Activated CD4-positive, alpha-beta T cell treated with anti-CD3 and anti-CD28 coated beads for 48 hours (primary cell): ENCODE measurements at places on chromosomes 7 and 10.
A peak's percentile ranks its signal among the peaks of the same experiment; 100 is the strongest.

DNA sequence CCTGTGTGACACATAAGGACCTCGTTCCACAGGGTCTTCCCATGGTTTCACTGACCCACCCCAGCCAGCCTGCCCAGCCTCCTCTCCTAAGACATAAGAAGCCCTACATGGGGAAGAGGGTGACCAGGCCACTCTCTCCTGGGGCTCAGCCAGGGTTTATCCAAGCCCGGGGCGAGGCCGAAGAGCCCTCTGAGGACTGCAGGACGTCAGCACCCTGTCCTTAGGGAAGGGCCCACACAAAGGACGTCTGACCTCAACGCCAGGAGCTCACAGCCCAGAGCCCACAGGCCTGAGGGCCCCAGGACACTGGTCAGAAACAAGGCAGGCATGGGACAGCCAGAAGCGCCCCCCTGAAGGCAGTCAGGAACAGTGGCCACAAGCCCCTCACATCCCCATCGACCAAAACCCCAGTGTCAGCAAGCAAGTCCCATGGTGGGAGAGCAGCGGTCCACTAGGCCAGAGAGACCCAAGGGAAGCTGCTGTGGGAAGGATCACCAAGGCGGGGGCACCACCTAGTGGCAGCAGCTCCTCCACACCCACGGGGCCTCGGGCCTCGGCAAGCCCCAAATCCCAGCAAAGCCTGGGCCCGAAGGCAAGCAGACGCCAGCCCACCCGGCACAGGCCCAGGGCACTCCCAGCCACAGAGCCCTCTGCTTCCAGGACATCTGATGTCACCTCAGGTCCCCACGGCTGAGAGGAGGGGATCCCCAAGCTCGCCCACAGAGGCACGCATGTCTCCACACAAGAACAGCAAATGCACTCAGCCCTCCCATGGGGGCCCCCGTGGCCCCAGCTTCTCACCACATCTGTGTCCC is 23.4 kb downstream of the MAD1L1 start:
- peak; percentile 52 for DNase-seq

DNA sequence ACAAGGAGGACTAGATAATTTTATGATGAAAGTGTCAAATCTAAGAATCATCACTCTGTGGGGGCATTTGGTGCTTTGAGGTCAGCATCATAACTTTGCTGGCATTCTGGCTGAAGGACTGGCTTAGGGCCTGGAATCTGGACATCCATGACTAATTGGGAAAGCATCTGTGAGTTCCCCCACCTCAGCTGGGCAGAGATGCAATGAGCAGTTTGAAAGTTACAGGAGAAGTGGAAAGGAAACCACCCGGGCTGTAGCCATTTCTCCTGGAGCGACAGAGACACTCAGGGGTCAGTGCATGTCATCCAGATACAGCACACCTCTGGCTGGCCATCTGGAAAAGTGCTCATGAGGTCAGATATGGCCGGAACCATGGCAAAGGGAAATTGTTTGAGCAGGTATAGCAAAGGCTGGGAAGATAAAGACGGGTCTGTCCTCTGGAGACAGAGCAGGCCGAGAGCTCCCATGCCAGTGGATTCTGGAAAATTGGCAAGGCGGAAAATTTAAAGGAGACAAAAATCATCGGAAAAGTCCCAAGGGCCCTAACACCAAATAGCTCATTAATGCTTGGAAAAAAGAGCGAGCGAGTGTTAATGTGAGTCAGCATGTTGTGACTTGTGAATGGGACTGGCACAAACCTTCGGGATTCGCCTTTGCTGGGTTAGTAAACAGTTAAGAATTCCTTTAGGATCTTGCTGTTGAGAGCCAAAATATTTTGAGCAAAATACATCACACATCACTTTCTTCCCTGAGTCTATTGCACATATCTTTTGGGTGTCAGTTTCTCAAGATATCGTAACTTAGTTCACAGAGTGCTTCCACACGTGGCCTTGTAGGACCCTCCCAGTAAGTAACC is 188.4 kb upstream of the AGK start:
- DNase-seq = no peak

- no peak for DNase-seq
These were observed 30.1 kb downstream of the NEUROD6 start for GRCh38 chr7:31310321-31310935.

- DNase-seq = no peak
These were observed 142.6 kb downstream of the SLC25A13 start for GRCh38 chr7:96179341-96179740.

DNA sequence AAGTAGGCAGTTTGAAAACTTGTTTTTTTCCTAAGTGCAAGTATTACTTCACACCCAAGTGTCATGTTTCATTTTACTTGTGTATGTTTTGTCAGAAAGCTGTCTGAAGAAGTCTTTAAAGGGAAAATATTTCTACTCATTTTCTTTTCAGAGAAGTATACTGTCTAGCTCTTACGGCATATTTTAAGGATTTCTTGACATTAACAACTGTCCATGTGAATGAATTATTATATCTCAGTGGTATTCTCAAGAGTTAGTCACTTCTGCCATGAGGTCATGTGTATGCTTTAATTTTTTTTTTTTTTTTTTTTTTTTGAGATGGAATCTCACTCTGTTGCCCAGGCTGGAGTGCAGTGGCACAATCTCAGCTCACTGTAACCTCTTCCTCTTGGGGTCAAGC is 229.5 kb downstream of the BICC1 start:
- no peak for DNase-seq

DNA sequence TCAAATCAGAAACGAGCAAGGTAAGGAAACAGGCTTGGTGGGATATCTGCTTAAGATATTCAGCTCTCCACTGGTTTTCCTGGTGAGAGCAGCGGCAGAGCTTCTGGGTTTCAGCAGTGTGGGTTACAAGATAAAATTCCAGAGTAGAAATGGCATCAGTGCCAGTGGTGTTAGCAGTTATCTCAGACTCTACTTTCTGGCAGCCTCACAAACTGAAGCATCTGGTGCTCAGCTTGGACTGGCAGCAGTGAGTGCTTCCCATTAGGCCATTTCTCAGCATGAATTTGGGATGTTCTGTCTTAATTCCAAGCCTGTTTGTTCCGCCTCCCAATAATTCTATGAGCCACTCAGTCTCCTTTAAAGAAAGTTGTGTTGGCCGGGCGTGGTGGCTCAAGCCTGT is 6.9 kb upstream of the GSTO2 start:
- no peak for DNase-seq

DNA sequence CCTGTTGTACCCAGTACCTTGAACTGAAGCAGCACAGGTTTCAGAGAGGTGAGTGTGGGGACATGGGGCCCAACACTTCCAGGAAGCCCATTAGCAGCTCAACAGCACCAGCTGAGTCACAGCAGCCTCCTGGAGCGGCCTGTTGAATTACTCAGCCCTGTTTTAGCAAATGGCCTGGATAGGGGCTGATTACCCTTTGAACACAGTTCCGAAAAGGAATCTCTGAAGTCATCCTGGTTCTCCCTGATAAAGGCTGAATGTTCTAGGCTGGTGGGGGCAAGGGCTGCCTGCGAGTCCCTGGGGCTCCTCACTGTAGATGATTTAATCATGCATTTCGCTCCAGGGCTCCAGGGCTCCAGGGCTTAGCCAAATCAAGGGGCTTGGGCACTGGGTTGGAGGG is 287.5 kb downstream of the GRID1 start:
- DNase-seq = no peak

DNA sequence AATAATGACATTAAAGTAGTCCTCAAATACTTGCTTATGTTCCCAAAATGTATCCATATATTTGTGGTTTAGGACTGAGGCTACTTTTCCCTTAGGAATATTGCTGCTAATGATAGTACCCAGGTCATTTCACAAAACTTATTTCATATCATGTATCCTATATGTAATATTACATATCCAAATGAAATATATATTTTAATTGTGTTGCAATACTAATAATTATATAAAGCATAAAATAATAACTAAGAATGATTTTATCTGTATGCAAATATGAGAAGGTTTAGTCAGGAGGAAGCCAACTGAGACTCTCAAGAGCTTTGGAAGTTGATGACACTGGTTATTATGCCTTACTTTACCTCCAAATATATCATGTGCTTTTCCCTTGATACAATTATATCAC is 231.5 kb upstream of the KLF14 start:
- no peak for DNase-seq

DNA sequence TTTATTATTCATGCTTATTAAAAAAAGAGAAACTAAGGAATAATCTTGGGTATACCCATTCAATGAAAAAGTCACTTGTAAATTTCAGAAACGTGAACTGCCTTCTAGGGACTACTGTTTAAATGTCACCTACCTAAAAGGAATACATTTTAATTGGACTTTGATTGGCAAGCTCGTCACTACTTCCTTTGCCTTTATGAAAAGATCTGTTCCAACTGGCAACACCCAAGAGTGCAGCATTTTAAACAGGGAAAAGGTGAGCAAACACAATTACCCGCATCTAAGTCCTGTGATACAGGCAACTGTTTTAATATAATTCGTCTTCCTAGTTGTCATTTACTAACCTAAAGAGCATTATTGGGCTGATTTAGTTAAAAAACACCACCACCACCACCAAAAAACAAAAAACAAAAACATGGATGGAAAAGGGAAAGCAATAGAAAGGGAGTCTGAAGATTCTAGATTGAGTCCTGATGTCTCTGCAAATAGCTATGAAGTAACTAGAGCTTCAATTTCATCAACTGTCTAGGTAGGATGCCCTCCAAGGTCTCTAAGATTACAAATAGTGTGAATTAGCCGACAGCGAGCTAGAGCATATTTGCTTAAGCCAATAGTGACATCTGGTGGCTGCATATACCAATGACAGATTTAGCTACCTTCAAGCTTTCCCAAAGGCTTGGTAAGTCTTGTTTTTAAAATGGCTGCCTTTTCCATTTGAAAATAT is 33.8 kb upstream of the ICA1 start:
- DNase-seq = peak; percentile 16

- no peak for DNase-seq
These were observed 9.6 kb downstream of the INMT start for GRCh38 chr7:30761214-30762156.

GRCh38 chr10:310976-311639 is 175.9 kb downstream of the ZMYND11 start:
- DNase-seq = no peak

- no peak for DNase-seq
These were observed 24.4 kb upstream of the C10orf67 start for GRCh38 chr10:23368816-23369640.

GRCh38 chr7:85508642-85509410 is 322.0 kb upstream of the SEMA3D start:
- DNase-seq = no peak

- DNase-seq = no peak
These were observed 319.5 kb downstream of the PLXNA4 start for GRCh38 chr7:132256721-132257212.

GRCh38 chr7:26668821-26669220 is 195.6 kb downstream of the SKAP2 start:
- no peak for DNase-seq

DNA sequence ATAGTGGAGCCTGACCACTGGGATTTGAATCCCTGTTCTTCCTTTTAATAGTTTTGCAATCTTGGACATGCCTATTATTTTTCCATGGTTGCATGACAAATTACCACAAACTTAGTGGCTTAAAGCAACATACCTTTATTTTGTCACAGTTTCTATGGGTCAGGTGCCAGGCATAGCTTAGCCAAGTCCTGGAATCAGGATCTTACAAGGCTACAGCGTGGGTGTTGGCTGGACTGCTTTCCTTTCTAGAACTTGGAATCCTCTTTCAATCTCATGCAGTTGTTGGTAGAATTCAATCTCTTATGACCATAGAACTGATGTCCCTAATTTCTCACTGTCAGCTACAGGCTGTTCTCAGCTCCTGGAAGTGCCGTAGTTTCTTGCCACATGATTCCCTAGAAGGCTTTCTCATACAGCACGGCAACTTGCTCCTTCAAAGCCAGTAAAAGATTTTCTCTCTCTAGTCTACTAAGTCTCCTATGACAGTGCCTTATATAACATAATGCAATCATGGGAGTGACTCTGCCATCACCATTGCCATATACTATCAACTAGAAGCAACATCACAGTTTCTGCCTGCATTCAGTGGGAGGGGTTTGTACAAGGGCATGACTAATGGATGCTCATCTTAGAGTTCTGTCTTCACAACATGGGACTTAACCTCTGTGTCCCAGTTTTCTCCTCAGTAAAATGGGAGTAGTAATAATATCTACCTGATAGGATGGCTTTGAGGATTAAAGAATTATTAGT is 243.4 kb upstream of the FZD1 start:
- no peak for DNase-seq

DNA sequence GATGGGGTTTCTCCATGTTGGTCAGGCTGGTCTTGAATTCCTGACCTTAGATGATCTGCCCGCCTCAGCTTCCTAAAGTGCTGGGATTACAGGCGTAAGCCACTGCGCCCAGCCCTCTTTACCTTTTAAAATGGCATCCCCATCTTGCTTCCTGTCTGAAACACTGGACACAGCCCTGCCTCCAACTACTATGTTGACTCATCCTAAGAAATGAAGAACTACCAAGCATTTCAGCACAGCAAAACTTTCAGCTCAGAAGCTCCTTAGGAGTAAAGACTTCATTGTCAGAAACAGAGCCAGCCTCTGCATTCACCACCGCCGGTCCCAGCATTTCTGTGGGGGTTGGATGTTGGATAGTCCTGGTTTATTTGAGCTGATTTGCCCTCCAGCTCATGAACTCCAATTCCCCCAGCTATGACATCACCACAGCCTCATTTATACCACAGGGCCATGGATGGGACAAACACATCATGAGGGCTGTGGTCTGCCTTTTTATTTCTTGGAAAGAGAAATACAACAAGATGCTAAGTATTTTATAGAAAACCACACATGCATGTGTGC is 123.5 kb downstream of the ADCY1 start:
- no peak for DNase-seq

- no peak for DNase-seq
These were observed 164.4 kb downstream of the RGS10 start for GRCh38 chr10:119377958-119378736.

DNA sequence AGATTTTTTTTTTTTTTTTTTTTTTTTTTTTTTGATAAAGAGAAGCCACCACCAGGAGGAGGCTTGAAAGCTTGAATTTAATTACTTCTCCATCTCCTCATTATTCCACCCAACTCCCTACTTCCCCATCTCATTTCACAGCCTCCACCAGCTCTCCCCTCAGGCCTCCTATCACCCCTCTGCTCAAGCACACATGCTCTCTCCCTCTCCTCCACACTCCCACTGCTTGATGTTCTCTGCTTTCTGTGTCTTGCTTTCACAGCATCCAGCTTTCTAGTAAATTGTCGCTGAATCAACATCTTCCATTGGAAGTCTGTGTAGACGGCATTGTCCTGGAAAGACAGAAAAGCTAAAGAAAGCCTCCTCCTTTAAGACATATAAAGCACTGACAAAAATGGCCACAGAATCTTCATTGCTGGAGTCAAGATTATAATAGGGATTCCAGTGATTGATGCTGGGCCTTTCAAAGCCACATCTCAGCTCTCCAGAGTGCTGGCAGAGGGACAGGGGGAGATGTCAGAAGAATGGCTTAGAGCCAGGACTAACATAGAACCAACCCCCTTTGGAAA is 58.3 kb downstream of the DOCK4 start:
- DNase-seq = no peak

GRCh38 chr10:71565284-71566000 is 154.1 kb downstream of the C10orf105 start:
- DNase-seq = no peak

- DNase-seq = no peak
These were observed 76.7 kb downstream of the SFMBT2 start for GRCh38 chr10:7333961-7334641.

GRCh38 chr7:47771990-47772360 is 176.3 kb downstream of the PKD1L1 start:
- DNase-seq = no peak
